H9 (cell line): ENCODE measurements at places on chromosomes 3 and 15.
A peak's percentile ranks its signal among the peaks of the same experiment; 100 is the strongest.

DNA sequence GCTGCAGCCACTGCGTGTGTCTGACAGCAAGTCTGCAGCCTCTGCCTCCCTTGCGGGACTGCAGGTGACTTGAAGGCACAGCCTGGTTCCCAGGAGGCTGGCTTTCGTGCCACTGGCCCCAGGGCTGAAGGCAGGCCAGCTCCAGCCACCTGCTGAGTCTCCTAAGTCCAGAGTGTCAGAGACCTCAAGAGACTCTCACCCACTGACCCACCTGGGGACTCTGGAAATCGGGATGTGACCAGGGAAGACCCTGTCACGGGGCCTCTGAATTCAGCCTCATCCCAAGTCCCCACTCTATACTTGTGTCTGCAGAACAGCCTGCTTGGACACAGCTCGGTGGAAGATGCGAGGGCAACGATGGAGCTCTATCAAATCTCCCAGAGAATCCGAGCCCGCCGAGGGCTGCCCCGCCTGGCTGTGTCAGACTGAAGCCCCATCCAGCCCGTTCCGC lies 16.3 kb downstream of the ISG20 start:
- no peaks in the 10 kb centered on the region for H3K27me3 ChIP-seq
- no peak overlapping the region for H3K27ac ChIP-seq
- no peak for DNase-seq
- H3K4me1 ChIP-seq = no peaks in the 10 kb centered on the region; the same call in 1 of the 2 replicates
- no peak overlapping the region for H3K4me3 ChIP-seq

DNA sequence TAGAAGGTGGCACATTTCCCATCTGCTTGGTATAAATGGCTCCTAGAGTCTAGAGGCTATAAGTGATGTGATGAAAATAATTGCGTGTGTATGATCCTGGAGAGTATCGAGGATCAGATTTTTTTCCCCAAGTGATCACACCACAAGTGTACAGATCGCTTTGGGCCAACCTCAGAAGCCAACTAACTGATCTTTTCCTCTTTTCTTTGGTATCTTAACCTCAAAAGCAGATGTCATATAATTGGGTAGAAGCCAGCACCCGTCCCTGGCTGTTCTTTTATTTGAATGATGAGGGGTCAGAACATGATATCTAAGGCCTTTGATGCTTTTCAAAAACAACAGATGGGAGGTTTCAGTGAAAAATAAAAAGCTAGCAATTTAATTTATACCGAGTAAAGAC lies 3.3 kb downstream of the P2RY14 start:
- H3K27ac ChIP-seq = no peak overlapping the region
- H3K36me3 ChIP-seq = no peaks in the 10 kb centered on the region
- no peak for DNase-seq
- no peak overlapping the region for H3K4me3 ChIP-seq
- no peaks in the 10 kb centered on the region for H3K27me3 ChIP-seq
- no peaks in the 10 kb centered on the region; the same call in 1 of the 2 replicates for H3K4me1 ChIP-seq

- DNase-seq = peak; percentile 74
- H3K27ac ChIP-seq = no peak overlapping the region
- peaks cover 11% of the 10 kb centered on the region for H3K36me3 ChIP-seq
- H3K4me1 ChIP-seq = no peaks in the 10 kb centered on the region
Measured at GRCh38 chr3:48952510-48953118, 34.0 kb downstream of the ARIH2 start.

DNA sequence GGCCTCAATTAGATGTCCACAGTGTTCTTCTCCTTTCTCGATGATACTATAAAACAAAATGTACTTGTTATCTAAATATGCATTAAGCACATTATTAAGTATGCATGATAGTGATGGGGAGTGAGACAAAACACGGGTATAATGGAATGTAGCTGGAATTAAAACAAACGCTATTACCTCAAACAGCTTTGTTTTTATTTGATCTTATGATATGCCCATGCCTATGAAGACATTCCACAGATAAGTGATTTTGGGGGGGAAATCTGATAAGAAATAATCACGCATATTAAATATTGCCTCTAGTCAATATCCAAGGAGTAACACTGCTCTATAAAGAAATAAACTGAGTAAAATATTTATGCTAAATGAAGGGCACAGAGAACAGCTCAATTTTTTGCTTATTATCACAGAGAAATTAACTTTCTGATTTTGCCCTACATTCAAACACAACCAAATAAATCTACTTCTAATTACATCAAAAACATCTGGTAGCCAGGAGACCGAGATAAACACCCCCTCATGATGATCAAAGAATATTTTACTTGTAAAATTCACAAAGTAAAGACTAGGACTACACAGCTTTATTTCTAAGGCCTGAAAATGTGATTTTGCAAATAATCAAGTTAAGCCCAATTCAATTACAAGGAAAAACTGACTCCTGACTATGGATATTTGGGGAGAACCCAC lies 1.9 kb downstream of the COX17 start:
- DNase-seq = no peak
- H3K27me3 ChIP-seq = no peaks in the 10 kb centered on the region
- H3K36me3 ChIP-seq = peaks cover 42% of the 10 kb centered on the region
- H3K27ac ChIP-seq = no peak overlapping the region

GRCh38 chr3:188646592-188646991 lies 492.6 kb downstream of the LPP start:
- no peaks in the 10 kb centered on the region for H3K36me3 ChIP-seq
- DNase-seq = no peak
- no peaks in the 10 kb centered on the region for H3K4me1 ChIP-seq
- no peak overlapping the region for H3K27ac ChIP-seq
- no peak overlapping the region for H3K4me3 ChIP-seq

- peaks cover 9% of the 10 kb centered on the region; the same call in 1 of the 3 replicates for H3K36me3 ChIP-seq
- peak overlapping the region; percentile 96 for H3K4me3 ChIP-seq
- no peak overlapping the region for H3K27ac ChIP-seq
- no peak for DNase-seq
Measured at GRCh38 chr3:140943781-140944552, 2.3 kb downstream of the SLC25A36 start.

- no peak for DNase-seq
- no peak overlapping the region for H3K27ac ChIP-seq
Measured at GRCh38 chr3:174417573-174417972, 441.6 kb upstream of the NAALADL2 start.

- no peaks in the 10 kb centered on the region; the same call in 1 of the 3 replicates for H3K36me3 ChIP-seq
- DNase-seq = no peak
- H3K27ac ChIP-seq = no peak overlapping the region
- no peaks in the 10 kb centered on the region for H3K27me3 ChIP-seq
- no peaks in the 10 kb centered on the region for H3K4me1 ChIP-seq
Measured at GRCh38 chr15:67193223-67193990, 61.1 kb downstream of the AAGAB start.
